Amniotic epithelial cell (primary cell): ENCODE measurements at places on chromosomes 1 and 21.

DNA sequence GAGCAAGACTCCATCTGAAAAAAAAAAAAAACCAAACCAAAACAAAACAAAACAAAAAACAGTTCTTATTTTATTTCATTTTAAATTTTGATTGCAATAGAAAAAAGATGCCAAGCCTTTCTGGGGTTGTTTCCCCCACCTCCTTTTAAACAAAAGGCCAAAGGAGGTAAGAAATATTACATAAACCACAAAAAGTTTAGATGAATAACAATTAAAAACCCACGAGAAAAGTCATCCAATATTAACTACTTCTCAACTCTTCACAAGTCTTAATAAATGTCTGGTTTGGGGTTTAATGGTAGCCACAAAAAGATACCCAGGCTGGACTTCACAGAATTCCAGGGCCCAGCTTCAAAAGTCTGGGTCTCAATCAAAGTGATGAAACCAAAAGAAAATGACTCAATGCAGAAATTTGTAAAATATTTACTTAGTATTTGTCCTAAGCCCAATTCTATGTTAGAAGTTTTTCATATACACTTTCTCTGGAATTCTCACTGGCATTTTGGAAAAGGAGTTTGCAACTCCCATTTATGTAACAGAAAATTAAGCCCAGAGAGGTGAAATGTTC lies 47.0 kb upstream of the SDC3 start:
- DNase-seq = peak; percentile 75

DNA sequence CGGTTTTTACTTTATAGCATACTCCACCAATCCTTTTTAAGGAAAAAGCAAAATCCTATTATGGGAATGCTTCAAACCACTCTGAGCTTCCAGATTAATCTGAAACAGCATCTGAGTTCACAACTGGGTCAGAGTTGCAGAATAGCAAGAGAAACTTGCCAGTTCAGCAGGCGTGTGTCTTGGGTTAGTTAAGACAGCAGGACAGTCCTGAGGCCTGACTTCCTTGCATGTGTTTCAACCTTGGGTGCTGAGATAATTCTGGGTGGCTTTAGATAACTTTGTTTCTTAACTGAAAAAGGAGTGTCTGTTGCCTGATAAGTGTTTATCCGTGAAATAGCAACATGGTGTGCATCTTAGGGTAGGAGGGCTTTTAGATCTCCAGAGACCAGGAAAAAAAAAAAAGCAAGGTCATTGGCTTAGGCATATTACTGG lies 169.2 kb downstream of the DHRS3 start:
- DNase-seq = peak; percentile 96

GRCh38 chr1:224707843-224708725 lies 92.0 kb downstream of the CNIH3 start:
- peak; percentile 65 for DNase-seq

GRCh38 chr1:151199873-151200581 lies 1.7 kb downstream of the PIP5K1A start:
- DNase-seq = peak; percentile 94

DNA sequence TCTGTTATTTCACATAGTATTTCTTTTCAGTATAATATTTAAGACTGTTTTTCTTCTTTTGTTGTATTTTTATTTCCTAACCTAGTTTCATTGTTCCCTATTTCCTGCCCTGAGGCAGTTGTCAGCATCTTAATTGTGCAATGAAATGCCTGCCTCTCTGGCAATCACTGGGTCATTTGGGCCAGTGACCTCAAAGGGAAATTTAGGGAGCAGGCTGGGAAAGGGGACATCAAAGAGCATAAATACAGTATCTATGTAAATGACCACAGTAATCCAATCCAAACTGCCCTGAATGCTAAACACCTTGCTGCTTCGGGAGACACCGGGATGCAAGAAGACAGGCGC lies 147.8 kb downstream of the TLR5 start:
- DNase-seq = no peak

DNA sequence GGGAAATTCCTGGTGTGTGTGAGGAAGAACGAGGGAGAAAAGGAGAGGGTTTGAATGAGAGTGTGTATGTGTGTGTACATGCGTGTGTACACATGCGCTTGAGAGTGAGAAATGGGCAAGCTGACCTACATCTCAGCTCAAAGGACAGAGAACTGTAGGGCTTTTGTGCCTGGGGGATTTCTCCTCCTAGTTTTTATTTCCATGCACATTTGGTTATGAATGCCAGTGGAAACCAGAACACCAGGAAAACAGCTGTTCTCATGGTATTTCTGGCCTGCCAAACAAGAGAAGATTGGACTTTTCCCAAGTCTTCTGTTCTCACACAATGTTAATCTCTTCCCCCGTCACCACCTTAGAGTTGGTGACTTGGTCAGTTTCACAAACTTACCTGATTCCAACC lies 45.2 kb downstream of the SLC44A3 start:
- DNase-seq = peak; percentile 63

DNA sequence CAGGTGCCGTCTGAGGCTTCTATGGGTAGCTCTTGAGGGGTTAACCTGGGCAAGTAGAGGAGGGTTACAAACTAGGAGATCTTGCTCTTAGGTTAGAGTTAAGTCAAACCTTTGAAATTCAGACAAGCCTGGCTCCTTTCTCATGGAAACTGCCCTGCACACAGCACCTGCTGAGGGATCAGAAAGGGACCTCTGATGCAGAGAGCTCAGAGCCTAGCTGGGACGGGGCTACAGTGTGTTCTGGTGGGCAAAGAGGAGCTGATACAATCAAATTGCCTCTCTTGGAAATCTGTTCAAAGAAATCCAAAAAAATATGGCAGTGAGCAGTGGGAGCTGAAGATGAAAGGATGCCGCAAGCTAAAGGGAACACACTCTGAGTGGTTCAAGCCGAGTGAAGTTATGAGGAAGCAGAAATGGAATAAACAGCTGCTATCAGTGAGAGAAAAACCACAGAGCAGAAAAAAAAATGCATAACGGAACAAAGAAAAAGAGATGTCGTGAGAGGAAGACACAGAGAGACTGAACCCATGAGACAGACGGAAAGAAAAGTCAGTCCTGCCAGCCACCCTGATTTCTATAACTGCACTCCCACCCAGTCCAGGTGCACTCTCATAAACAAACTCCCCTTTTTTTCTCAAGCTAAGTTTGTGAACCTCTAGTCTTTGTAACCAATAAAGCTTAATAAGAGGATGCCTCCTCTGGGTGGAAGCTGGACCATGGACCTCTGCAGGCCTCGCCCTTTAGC lies 26.6 kb downstream of the PAFAH2 start:
- DNase-seq = peak; percentile 15

GRCh38 chr1:18926315-18927081 lies 24.1 kb upstream of the ALDH4A1 start:
- DNase-seq = peak; percentile 81

GRCh38 chr1:5691795-5692509 lies 300.3 kb downstream of the NPHP4 start:
- no peak for DNase-seq

GRCh38 chr1:16021681-16022080 lies at the start of gene CLCNKA:
TSS of gene CLCNKA (plus strand) at chr1:16022036. CDS start at chr1:16022620, 584 bp downstream.
- DNase-seq = no peak

DNA sequence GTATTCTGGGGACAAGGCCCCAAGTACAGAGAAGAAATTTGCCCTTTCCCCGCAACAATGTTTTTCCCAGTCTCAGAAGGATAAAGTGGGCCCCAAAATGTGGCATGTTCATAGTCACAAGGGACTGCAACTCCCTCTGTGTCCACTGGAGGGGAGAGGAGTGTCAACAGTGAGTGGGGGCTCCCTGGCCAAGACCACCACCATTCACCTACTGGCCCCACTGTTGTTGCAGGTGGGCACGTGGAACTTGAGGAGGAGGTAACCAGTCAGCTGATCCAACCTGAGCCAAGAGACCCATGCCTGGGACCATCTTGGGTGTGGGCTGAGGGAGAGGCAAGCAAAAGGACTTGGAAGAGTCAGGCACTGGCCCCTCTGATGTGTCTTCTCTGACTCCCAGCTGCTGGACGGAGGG lies 777 bp downstream of the NUDT17 start:
- DNase-seq = peak; percentile 26

DNA sequence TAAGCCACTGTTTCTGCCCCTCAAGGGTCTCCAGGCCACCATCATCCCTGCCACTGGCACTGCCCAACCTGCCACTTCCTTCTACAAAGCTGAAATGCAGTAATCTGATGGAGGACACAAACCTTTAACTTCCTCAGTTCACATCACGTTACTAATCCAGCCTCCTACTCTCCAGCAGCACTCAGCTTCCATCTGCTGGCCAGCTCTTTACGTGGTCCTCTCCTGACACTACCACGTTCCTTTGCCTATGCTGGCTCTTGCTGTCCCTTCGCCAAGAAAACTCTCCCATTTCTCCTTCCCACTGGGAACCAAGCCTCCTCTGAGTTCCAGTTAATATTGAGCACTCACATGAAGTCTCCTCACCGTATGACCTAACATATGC lies 124.0 kb downstream of the EDEM3 start:
- DNase-seq = no peak

GRCh38 chr1:236636017-236636416 lies 31.7 kb upstream of the HEATR1 start:
- no peak for DNase-seq
